ENCODE measurements at places on chromosomes 13 and 19.

GRCh38 chr19:34555447-34555846, 73.9 kb downstream of the WTIP start:
- no peak for DNase-seq

DNA sequence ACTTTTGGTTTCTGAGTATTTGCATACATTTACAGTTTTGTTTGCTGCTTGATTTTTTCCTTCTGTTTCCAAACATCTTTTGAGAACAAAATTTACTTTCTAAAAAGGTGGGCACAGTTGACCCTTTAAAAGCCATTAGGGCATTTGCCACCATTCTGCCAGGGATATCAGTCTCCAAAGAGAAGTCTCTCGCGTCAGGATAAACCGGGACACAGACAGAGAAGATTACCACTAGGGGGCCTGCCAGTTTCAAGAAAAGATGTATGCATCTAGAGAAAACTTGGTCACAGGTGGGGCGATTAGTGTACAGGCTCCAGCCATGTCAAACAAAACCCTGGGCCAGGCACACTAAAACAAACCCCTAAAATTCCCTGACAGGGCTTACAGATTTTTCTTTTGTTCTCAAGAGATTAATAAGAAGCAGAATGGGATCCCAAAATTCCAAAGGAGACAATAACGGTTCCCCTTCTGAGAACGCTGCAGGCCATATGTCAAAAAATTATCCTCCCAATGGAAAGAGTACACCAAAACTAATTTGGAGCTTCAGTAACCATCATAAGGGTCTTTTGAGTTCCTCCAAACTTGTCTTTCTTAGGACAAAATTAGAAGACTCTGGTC, 10.7 kb upstream of the PABPC3 start:
- DNase-seq: no peak

DNA sequence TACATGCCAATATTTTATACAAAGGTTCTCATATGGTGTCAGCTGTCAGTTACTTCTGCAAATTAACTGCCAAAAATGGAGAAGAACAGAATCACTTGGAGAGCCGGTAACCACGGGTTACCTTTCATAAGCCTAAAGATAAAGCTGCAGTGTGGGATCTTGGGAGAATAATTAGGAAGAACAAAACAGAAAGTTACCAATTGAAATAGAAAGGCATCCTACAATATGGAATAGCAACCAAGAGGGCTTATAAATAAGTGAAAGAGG, 74.2 kb downstream of the TSHZ3 start:
- DNase-seq: no peak

DNA sequence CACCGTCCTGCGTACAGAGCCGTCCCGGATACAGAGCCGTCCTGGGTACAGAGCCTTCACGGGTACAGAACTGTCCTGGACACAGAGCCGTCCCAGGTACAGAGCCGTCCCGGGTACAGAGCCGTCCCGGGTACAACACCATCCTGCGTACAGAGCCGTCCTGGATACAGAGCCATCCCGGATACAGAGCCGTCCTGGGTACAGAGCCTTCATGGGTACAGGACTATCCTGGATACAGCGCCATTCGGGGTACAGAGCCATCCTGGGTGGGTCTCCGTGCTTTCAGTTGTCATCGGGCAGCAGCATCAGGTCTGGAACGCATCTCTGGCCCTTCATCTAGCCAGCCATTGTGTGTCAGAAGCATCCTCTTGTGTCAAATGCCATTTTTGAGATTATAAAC, 222.3 kb upstream of the SOX1 start:
- no peak for DNase-seq

GRCh38 chr19:11458236-11458900, 22.5 kb downstream of the ELAVL3 start:
- no peak for DNase-seq

- DNase-seq: no peak
Observed at GRCh38 chr19:45766869-45767346, 2.1 kb downstream of the SIX5 start.

DNA sequence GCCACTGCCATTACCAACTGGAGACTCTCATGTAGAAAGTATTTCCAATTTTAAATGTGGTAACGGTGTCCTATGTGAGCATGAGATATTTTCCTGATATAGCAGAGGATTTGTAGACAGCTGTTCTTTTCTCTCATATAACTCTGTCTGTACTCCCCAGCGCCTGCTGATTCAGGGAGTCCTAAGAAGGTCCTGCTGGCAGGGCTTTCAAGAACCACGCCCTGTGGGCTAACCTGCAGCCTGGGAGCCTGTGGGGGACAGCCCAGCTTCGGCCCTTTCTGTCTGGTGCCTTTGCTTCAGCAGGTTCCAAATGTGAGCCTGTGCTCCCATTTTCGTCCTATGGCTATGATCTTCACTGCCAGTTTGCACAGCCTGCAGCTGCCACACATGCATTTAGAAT, 316.8 kb downstream of the ATP8A2 start:
- no peak for DNase-seq

DNA sequence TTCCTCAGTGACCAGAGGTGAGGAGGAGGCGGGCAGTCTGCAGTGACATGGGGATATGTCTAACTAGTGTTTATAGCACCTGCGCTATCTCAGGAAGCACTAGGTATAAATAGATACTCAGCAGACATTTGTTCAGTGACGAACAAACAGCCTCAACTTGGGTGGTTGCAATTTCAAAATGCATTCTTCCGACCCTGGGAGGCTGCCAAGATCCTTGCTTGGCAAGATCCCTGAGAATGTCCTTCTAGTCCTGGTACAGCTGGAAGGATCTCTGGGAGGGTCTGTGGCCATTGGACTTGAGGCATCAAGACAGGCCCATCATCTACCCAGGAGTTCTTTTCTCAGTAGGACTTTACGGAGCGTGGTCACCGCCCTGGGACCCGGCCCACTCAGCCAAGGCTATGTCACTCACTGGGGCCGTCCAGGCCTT, 299.5 kb downstream of the ZNF536 start:
- DNase-seq: no peak

GRCh38 chr13:70191034-70191433, 82.8 kb upstream of the KLHL1 start:
- DNase-seq: no peak

DNA sequence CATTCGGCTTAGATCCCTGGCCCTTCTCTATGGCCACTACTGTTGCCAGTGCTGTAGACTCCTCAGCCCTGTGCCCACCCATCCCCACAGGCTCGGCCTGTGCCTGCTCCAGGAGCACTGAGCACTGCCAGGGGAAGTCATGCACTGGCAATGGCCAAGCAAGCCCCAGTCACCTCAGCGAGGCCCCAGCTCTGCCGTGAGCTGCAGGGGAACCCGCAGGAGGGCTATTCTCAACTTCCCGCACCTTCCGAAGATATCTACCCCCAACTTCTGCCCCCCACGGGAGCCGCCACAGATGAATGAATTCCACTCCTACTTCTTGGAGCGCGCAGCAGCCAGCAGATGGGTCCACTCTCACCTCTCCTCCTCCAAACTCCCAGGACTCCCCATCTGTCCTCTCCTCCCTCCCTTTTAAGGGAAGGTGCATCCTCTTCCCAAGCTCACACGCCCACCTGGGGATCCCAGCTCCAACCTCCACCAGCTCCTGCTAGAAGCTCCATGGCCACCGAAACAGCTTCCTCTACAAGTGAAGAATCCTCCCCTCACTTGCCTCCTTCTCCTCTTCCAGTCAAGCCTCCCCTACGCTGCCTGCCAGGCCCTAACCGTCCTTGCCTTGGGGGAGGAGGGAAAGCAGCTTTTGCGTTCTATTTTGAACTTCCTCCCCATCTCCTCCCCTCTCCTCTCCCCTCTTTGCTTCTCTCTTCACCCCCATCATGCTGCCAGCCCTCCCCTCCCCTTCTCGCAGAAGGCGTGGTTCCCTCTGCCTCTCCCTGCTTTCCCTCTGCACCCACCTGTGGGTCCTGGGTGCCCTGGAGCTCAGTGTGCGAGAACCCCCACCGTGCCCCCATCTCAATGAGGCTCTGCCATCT, 52.2 kb downstream of the PEPD start:
- DNase-seq: no peak

- no peak for DNase-seq
Observed at GRCh38 chr19:13850910-13851733, 25.8 kb upstream of the NANOS3 start.

DNA sequence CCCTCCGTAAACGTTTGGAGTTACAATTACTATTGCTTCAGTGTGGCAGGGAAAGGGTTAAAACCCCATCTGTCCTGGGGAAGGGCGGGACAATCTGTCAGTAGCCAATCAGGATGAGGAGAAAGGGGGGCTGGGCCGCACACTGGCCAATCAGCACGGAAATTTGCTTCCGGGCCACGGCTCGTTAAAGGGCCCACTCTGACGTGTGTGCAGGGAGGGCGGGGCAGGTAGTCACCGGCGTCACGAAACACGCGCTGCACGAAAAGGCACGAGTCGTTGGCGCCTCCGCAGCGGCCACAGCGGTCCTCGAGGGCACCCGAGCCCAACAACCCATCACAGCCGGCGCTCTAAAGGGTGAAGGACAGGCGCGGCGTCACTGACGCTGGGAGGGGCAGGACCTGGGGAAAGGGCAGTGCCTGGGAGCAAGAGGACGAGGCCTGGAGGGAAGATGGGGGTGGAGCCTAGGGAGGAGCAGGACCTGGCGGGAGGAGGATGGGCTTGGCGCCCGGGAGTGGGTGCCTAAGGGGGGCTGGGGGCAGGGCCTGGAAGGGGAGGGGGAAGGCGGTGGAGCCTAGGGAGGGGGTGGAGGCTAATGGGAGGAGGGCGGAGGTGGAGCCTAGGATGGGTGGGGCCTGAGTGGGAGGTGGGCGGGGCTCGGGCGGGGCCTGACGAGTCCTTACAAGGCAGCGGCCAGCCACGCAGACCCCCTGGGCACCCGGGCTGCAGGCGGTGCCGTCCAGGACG, 4.9 kb downstream of the ADAMTSL5 start:
- peak; percentile 92 for DNase-seq

DNA sequence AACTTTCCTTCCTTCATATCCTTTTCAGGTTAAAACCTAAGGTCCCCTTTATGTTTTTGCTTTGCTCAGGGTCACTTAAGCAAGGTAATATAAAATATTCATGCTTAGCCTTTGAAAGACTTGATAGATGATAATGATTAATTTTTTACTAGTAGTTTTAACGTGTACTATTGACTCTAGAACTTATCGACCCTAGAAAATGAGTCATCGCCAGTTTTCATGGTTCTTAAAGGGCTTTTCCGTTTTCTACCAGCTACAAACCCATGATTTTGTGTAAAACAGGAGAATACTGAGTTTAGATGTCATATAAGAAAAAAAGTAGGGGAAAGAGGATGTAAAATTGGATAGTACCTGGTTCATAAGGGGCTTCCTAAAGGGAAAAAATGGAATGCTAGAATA, 75.7 kb downstream of the DHRS12 start:
- no peak for DNase-seq

DNA sequence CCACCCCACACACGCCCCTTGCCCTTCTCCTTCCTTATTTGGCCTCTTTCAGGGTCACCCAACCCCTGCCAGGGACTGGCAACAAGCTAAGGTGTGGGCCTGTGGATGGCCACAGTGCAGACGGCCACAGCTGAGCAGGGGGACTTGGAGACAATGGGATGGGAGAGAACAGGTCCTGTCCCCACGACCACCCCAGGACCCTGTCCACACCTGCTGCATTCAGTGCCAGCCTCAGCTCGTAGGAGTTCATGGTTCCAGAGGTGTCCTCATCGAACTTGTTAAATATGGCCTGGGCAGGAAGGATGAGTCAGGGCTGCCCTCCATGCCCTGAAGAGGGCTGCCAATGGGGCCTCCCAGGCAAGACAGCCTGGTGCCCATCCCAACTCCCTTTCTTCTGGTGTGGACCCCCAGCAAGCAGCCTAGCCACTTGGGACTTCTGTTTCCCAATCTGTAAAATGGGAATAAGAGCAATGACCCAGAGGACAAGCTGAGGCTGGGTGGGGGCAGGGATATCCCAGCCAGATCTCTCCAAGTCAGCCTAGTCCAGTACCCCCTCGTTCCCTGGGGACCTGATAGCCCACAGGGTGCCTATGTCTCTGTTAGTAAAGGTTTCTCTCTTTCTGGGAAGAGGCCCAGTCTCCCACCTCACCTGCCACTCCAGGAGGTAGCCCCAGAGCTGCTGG, 10.6 kb downstream of the CAPN12 start:
- DNase-seq: no peak

DNA sequence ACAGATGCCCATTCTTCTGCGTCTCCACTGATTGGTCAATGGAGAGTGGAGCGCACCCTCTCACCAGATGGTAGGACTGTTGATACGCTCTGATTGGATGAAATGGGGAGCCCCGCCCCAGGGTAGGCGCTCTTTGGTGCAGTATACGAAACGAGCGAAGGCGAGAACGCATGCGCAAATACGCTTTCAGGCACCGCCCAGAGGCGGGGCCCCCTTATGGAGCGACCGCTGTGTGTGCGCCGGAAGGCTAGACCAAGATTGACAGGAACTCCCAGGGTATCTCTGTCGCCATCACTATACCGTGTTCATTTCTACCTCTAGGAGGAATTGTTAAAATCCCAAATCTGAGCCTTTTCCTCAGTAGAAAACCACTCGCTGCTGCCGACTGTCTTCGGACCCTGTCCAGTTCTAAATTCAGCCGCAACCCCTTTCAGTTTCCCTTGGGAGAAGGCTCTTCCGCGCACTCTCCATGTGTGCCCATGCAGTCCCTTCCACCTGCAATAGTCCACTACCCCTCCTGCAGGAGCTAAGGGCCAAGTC, 720 bp upstream of the HNRNPL start:
- DNase-seq: peak; percentile 100

- peak; percentile 11 for DNase-seq
Observed at GRCh38 chr13:102799426-102800144, 666 bp downstream of the BIVM start.

DNA sequence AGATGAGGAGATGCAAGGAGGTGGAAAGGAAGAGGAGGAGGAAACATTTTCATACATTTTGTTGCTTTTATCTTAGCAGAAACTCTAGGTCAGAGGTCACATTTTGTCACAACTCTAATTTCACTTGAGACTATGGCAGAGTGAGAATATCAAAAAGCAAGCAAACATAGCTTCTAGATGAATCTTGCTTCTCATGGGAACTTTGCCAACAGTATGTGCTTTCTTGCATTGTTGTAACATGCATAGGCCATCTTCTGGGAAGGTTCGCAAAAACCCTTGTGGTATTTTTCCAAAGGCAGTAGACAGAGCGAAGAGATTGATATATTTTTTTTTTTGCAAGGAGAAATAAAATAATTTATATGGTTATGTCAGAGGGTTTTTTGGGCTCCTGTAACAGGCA, 291.3 kb downstream of the MTUS2 start:
- no peak for DNase-seq

GRCh38 chr19:3849092-3849491, 19.7 kb downstream of the ZFR2 start:
- DNase-seq: no peak

DNA sequence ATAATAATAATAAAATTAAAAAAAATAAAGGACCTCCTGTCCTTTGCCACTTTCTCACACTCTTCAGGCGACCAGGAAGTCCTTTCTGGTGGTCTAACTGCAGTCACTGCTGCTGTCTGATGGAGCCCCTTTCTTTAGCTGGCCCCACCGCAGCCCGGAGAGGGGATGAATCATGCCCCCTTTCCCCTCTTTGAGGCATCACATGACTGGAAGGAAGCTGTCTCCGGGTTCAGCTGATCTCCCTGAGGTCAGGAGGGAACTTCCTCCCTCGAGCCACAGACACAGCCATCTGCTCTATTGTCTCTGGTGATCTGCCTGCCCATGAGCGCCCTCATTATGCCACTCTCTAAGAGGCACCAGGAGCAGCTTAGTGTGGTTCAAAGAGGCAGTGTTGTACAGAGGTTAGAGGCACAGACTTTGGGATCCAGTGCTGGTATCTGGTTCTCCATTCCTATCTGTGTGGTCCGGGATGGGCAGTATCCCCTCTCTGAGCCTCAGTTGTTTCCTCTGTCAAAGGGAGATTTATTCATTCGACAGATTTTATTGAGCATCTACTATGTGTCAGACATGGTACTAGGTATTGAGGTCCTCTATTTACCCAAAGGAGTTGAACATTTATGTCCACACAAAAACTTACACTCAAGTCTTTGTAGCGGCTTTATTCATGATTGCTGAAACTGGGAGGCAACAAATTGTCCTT, 30.0 kb downstream of the VAV1 start:
- DNase-seq: no peak
